ENCODE measurements at places on chromosomes 1 and 21.

GRCh38 chr1:177950506-177950905, 19.4 kb downstream of the SEC16B start:
- no peak for DNase-seq

- no peak for DNase-seq
Observed at GRCh38 chr21:28133116-28133515, 859.6 kb downstream of the LTN1 start.

- DNase-seq = no peak
Observed at GRCh38 chr1:189597083-189597482, 880.6 kb downstream of the BRINP3 start.

DNA sequence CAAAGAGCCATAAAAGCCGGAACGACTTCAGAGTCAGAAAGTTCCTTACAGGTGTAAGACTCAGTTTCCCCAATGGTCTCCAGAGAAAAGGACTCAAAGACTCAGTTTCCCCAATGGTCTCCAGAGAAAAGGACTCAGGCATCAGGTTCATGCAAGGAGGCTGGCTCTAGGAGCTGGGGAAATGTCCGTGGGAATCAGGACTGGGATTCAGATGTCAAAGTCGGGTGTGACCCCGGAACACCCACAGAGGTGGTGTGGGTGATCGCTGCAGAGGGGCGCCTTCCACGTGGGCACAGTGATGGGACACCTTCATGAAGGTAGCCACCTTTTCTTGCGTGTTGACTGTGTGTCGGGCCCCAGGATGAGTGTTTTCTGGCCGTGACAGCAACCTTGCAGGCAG, 340.8 kb downstream of the NPHP4 start:
- DNase-seq = no peak

DNA sequence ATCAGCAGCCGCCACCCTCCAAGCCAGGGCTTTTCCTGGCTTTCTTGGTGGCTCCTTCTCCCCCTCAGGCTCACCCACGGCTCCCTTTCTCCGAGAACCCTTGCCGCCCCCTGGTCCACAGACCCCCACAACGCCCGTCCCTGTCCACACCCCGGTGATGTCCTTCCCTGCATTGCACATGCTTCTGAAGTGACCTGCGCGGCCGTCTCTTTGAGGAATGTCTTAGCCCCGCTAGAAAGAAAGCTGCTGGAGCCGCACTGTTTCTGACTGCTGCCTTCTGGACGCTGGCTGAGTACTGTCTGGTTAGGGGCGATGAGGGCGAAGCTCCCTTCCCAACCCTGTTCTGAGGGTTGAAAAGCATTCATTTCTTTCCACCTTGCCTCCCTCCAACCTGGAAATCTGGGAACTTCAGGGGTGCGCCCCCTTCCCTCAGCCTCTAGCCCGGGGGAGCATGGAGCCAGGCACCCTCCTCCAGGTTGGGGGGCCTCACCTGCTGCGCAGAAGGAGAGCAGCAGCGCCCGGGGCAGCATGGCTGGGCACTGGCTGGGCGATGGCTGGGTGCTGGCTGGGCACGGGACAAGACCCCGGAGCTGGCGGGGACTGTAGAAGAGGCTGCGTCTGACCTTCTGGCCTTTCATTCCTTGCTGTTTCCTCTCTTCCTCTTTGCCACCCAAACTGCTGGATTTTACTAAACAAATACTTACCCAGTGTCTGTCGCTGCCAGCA, at the start of gene CLEC20A:
Gene CLEC20A, minus strand, starts transcription at position 555 of the 726 bp plus-strand sequence. Its CDS starts 25 bp downstream, at position 530.
- peak; percentile 11 for DNase-seq
